ENCODE measurements at places on chromosomes 16 and 17.

- peak; percentile 47 for DNase-seq
These were observed 119.7 kb upstream of the MYOCD start for GRCh38 chr17:12545877-12546513.

DNA sequence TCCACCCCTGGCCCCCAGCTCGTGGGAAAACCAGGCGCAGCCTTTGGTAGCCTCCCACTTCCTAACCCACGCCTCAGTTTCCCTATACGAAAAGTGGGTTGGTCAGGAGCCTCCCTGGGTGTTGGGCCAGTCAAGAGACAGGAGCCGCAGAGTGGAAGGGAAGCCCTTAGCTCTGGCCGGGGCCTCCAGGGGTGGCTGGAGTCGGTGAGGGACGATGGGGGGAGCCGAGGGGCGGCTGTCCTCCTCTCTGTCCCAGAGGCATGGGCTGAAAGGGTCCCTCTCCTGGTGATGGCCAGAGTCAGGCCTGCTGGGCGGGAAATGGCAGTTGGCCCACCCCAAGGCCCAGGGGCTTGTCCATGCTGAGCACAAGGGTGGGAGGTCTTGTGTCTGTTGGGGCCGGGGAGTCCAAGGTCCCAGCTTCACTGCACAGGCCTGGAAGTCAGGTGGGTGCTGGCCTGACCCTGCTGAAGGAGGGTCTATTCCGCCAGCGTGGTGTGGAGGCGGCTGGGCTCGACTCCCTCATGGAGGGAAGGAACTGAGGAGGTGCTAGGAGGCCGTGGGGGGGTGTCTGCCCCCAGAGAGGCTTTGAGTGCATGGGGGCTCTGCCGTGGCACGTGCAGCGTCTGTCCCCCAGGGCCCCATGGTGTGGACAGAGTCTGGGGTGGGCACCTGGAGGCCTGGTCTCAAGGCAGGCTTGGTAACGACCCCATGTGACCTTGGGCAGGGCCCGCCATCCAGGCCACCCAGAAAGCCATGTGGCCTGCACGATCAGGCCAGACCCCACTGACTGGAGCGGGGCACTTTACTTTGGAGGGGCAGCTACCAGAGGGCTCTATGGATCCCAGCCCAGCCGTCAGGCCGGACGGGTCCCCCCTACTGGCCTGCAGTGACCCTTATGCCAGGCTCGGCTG is 1.1 kb downstream of the SLC16A3 start:
- DNase-seq, result no peak

- DNase-seq, result no peak
These were observed 25.3 kb downstream of the FBXO31 start for GRCh38 chr16:87358250-87358649.

- DNase-seq, result no peak
These were observed 184.9 kb upstream of the CACNG5 start for GRCh38 chr17:66649818-66650543.

- DNase-seq, result no peak
These were observed 1024.7 kb upstream of the GOT2 start for GRCh38 chr16:59758848-59759247.

- no peak for DNase-seq
These were observed 139.4 kb downstream of the CPPED1 start for GRCh38 chr16:12664164-12664733.

DNA sequence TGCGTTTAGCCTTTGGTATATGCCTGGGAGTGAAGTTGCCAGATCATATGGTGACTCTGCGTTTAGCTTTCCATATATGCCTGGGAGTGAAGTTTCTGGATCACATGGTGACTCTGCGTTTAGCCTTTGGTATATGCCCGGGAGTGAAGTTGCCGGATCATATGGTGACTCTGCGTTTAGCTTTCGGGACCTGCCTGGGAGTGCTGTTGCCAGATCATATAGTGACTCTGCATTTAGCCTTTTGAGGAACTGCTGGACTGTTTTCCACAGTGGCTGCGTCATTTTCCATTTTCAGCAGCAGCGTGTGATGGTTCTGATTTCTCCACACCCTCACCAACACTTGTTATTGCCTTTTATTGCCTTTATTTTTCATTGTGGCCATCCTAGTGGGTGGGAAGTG is 73.0 kb downstream of the OR1D5 start:
- no peak for DNase-seq

- DNase-seq, result no peak
These were observed 44.8 kb downstream of the CDYL2 start for GRCh38 chr16:80759419-80760162.

GRCh38 chr16:26970292-26970691 is 96.4 kb upstream of the C16orf82 start:
- no peak for DNase-seq

- DNase-seq, result no peak
These were observed 6.5 kb downstream of the SLC5A11 start for GRCh38 chr16:24852281-24852721.

DNA sequence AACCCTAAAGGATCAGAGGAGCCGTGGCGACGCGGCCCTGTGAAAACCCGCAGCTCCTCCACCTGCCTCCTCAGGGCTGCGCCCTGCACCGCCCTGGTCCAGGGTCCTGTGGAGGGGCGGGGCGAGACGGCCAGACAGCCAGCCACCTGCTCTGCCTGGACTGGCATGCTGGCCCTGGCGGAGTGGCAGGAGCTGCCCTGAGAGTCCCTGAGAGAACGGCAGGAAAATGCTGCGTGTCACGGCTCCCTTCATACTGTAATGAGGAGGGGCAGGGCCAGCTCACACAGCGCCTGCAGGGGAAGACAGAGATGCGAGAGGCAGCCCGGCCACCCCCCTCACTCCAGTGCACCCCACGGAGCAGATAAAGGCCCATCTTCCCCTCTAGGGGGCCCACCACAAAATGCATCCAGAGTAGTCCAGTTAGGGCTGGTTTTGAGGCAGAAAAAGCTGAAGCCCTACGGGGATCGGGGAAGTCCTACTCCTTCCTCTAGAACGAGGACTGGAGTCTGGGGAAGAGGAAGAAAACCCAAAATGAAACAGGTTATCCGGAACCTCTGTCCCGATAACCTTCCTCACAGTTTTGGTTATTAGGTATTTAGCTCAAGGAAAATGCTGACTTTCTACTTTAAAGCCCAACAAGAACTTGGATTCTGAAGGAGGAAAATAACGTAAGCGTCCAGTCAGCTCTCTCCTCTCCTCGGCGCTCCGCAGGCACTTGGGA is 97.6 kb upstream of the DNAH17 start:
- no peak for DNase-seq

DNA sequence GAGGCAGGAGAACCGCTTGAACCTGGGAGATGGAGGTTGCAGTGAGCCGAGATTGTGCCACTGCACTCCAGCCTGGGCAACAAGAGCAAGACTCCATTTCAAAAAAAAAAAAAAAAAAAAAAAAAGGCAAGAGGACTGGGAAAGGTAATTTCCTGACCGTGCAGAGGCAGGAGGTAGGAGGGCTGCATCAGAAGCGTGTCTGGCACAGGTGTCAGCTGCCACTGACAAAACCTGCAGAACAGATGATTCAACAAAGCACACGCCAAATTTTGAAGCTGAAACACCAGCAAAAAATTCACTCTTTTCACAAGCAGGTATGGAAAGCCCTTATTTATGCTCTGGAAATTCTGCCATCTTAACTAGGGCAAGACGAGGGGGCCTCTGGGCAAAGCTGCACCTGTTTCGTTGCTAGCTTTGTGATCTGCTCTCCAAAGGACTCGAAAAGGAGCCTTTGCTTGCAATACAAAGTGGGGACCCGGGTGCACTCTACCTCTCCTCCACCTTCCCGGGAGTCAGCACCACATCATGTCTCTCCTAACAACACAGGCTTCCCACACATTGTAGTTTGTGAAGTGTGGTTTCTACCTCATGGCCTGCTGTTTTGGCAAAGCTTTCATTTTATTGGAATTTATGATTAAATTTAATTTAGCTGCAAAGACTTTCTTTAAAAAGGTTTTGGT is 33.7 kb downstream of the USP22 start:
- no peak for DNase-seq

GRCh38 chr17:76824093-76824492 is 44.1 kb upstream of the MGAT5B start:
- peak; percentile 75 for DNase-seq
